Stimulated activated CD4-positive, alpha-beta T cell treated with anti-CD3 and anti-CD28 coated beads, Interleukin-12 subunit alpha, Interleukin-12 subunit beta, amount 100 ng/mL, for 4 hours (primary cell): ENCODE measurements at places on chromosomes 7 and 10.

GRCh38 chr7:134126146-134126545, 994 bp upstream of the LRGUK start:
- DNase-seq: no peak

GRCh38 chr7:108535744-108536143, 9.8 kb upstream of the PNPLA8 start:
- DNase-seq: no peak

GRCh38 chr10:33743429-33743857, 409.0 kb upstream of the NRP1 start:
- no peak for DNase-seq

DNA sequence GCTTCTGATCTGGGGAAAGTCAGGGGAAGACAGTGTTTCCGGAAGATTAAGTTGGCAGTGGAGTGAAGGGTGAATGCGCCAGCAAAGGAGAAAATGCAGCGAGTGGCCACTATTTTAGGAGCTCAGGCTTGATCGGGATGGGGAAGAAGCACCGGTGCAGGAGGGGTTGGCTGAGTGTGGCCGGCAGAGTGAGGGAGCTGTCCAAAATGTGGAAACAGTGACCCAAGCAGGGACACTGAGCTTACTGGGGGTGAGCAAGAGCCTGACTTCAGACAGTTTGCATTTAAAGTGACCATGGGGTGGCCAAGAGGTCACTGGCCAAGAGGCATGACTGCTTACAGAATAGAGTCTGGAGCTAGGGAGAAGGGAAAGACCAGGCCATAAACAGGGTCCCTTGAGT, 79.3 kb downstream of the GOLGA7B start:
- DNase-seq: no peak

DNA sequence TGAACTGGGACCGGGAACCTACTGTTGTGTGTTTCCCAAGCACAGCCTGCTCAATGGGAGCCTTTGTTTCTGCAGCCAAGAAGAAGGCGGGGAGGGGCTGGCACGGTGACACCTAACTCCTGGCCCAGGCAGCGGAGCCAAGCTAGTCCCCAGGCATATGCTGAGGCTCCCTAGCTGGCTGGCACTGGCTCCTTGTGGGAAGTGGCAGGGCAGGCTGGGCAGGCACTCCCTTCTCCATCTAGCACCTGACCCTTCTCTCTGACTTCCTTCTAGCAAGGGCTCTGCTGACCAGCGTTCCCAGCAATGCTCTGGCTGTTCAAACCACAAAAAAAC, 325.0 kb downstream of the PLXNA4 start:
- DNase-seq: no peak

DNA sequence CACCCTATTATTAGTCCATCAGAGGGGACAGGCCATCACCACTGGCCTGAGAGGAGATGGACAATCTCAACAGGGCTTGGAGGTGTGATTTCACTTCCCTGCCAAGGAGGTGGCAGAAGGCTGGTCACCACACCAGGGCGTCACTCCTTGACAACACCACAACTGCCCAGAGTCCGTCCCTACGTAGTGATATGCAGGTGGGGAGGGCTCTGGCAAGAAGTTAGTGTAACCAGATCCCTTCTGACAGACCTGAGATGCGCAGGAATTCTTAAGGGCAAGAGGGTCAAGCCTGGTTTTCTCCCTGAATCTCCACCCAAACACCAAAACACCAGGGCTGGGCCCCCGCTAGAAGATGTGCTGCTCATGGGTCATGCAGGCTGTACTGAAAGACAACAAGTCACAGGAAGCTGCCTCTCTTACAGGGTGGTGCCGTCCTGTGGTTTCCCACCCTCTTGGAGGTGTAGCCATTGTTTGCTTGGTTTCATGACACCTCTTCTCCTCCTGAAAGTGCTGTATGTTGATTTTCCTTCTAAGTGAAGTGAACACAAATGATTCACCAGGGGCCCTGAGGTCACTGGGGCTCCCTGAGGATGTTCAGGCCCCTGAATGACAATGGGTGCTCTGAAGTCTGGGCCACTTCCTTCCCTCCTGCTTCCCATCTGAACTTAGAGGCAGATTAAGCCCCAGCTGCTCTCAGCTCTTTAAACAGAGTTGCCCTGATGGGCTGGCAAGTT, 27.1 kb downstream of the ATXN7L1 start:
- DNase-seq: peak; percentile 31

DNA sequence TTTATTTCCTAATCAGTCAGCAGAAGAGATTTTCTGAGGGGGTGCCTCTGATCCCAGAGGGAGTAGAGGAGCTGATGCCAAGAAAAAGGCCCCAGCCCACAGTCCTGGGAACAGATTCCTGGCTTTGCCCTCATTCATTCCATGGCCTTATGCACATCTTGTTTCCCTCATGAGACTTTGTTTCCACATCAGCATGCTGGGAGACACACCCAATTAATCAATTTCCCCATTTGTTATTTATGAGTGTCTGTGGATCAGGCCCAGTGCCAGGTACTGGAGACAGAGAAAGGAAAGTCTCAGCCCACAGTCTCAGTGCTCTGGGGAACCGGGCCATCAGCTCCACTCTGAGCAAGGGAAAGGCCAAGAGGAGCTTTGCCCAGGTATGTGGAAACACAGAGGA, 496.2 kb upstream of the ZMIZ1 start:
- no peak for DNase-seq

DNA sequence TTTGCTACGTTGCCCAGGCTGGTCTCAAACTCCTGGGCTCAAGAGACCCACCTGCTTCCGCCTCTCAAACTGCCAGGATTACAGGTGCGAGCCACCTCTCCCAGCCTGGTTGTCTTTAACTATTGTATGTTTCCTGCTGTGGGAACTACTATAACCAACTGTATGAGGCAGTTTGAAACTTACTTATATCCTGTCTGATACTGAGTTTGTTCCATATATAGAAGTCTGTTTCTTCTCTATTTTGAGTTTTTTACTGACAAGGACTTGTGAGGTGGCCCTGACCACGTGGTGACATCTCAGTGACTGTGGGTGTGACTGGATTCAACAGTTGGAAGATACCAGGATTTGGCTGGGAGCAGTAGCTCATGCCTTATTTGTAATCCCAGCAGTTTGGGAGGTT, 14.2 kb downstream of the FBH1 start:
- no peak for DNase-seq

DNA sequence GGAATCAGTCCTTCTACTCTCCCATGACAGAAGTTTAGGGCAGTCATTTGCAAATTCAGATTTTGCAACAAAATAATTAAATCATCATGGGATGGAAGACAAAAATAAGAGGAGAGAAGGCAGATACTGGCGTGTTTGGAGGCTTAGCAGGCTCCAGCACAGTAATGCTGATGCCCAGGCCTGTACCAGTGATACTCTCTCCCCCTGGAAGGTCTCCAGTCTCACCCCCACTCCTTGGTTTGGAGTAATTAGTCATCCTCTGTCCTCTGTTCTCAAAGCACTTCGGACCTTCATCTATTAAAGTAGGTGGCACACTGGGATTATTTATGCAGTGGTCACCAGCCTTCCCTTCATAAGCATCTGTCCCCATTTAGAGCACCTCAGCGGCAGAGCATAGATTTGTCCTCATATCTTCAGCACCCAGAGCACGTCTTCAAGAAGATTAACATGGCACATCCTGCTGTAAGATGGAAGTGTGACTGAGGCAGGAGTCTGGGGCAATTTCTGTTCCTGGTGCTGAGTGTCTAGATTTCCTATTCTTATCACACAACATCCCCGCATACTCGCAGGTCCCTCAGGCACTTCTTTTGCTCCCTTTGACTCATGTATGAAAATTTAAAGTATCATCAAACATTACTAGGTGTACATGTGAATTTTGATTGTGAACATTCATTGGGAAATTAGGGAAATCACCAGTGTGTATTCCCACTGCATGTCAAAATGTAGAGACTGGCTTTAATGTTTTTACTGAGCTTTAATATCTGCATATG, 31.3 kb upstream of the TRIL start:
- DNase-seq: no peak

GRCh38 chr7:90645784-90646183, 49.7 kb downstream of the CDK14 start:
- no peak for DNase-seq

GRCh38 chr10:33257439-33258080, 76.9 kb downstream of the NRP1 start:
- no peak for DNase-seq

GRCh38 chr7:36526863-36527548, 137.3 kb downstream of the ANLN start:
- no peak for DNase-seq

- DNase-seq: no peak
These were observed 203.0 kb downstream of the FANK1 start for GRCh38 chr10:126099366-126099765.

- DNase-seq: no peak
These were observed 136.6 kb upstream of the CCDC6 start for GRCh38 chr10:60042914-60043313.

GRCh38 chr10:13528123-13528874, 515 bp downstream of the BEND7 start:
- DNase-seq: no peak

- DNase-seq: no peak
These were observed 57.9 kb downstream of the GATA3 start for GRCh38 chr10:8112230-8112905.

DNA sequence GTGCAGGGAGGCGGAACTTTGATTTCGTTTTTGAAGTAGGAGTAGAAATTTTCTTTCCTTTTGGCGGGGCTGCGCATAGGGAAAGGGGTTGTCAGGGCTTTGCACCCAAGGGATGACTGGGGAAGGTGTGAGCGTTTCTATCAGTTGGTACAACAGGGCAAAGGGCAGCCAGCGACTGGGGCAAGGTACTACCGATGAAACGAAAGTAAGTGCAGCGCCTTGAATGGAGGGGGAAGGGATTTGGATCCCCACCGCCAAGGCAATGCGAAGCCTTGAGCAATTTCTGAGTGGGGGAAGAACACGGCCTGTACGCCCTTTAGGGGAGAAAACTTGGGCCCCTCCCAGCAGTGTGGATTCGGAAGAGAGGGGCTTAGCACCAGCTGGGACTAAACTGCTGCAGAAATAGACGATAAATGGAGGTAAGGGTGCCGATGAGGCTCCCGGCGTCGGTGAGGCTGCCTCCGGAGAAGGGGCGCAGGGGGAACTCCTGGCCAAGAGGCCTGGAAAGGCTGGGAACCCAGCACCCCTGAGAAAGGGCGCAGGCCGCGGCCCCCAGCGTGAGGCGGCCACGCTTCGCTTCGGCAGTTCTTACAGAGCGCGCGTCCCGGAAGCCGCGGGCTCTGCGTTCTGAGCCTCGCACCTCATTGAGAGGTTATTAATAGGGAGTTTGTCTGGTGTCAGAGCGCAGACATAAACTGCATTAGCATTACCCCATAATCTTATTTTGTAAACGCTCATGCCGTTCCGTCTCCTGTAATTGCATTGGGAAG, 10.0 kb upstream of the TLX1 start:
- DNase-seq: peak; percentile 40

GRCh38 chr10:6647811-6648526, 67.9 kb upstream of the PRKCQ start:
- DNase-seq: peak; percentile 51

GRCh38 chr7:1156782-1157535, 3.0 kb downstream of the ZFAND2A start:
- DNase-seq: no peak

DNA sequence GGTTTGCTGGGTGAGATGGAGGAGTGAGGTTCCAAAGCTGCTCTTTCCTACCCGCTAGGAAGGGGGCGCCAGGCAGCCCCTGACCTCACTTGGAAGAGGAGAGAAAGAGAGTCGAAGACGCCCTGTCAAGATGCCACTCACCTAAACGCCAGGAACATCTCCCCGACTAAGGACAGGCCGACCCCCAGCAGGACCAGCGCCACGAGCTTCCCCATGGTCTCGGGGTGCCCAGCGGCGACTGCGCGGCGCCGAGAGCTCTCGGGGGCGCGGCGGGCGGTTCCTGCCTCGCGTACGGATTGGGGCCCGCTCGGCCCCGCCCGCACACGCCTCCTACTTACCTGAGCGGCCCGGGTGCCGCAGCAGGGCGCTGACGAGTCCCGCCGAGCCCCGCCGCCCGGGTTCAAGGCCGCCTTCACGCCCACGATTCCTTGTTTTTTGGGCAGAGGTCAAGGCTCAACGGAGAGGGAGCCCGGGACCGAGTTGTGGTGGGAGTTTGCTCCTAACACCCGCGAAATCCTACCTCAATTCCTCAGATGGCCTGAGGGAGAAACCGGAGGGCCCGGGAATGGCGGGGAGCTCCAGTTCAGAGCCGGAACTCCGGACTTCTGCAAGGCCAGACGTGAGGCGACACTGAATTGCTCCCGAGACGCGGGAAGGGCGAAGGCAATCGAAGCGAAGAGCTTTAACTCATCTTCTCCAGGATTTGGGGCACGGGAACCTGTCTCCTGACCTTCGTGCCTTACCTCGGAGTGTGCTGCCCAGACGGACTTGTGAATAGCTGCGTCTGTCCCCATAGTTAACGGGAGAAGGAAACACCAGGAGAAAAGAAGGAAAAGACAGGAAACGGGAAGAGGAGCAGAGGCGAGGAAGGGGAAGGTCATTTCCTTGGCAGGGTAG, at the start of gene PON3:
Gene PON3, minus strand, starts transcription at position 240 of the 897 bp plus-strand sequence. Its CDS starts 25 bp downstream, at position 215.
- peak; percentile 5 for DNase-seq

GRCh38 chr7:131721660-131722059, 165.2 kb upstream of the PODXL start:
- no peak for DNase-seq

- no peak for DNase-seq
These were observed 127.9 kb downstream of the FAM53B start for GRCh38 chr10:124616040-124616835.

DNA sequence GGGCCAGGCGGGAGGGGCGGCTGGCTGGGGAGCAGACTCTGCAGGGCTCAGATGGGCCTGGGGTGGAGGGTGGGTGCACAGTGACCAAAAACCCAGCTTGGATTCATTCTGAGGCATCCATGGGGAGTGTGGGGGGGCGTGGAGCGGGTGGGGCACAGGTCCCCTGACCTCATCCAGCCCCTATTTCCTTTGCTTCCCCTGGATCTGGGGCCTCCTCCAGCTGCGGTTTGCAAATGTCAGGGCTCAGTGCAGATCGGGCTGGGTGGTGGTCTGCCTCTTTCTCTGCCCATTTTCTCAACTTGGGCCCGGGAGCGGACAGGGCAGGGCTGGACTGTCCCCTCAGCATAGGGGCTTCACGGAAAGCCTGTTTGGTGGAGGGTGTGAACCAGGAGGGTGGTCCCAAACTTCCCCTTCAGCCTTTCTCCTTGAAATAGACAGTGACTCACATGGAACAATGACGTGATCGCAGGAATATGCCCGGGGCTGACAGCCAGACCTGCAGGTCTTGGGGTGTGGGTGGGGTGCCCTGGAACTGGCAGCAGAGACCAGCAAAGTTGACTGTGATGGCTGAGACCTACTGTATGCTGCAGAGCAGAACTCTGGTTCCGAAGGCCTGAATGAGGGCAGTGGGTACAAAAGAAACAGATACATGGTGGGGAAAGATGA, 72.9 kb upstream of the PODXL start:
- no peak for DNase-seq

DNA sequence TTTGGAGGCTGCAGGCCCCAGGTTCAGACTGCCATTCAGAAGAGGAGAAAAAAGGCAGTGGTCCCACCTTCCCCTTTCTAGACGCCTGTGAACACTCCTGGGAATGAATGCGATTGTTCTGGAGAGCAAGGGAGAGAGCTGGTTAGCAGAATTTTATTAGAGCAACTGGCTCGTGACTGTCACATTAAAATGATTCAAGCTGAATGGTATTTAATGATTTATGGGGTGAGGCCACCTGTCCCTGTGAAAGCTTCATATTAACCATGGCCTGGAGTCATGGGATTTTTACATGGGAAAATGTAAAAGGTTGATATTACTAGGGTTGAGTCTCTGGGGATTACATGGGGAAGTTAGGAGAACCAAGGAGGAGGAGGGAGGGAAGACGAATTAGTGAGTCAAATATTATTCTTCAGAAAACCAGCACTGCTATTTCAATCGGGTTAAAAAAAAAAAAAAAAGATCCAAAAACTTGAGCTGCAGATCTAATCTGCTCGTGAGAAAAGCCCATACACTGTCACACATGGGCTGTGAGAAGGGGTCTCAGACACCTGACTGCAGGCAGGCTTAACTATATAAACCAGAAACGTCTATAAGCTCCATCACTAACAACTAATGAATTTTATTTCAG, 8.3 kb downstream of the CXCL12 start:
- DNase-seq: no peak
